CD4-positive, alpha-beta T cell treated with Interleukin-10 for 1 hour (primary cell): ENCODE measurements at places on chromosomes 4 and X.

GRCh38 chr4:38695809-38696208 lies 31.8 kb downstream of the KLF3 start:
- no peak for DNase-seq

- DNase-seq: no peak
Measured at GRCh38 chrX:43682726-43683125, 26.6 kb downstream of the MAOA start.

DNA sequence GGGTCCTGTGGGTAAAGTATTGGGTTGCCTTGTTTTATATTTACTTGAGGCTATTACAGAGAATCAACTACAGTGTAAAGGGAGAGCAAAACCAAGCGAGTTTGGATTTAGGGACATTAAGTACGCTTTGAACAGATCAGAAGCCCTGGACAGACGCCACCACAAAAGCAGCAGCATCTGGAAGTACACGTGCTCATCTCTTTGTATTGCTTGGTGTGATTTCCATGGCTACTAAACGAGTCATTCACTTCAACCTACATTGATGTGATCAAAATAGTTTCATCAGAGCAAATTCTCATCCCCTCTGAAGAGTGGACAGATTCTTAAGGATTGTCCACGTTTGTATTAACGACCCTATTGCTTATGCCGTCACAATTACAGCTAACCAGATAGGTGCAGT lies 85.1 kb downstream of the SORBS2 start:
- no peak for DNase-seq

DNA sequence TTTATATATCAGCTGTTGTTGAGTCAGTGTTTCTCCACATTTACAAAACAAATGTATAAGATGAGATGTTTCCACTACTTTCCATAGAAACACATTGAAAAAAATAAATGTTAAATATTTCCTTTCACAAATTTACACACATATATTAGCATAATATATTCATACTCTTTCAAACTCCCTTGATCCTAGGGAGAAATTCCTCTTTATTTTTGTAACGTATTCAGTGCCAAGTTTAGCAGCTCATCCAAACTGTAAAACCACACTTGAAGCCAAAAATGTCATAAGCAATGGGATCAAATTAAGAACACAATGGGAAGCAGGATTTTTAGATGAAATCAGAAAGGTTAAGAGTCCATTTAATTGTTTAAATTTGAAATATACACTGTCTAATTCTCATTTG lies 381.1 kb upstream of the MAD2L1 start:
- no peak for DNase-seq

DNA sequence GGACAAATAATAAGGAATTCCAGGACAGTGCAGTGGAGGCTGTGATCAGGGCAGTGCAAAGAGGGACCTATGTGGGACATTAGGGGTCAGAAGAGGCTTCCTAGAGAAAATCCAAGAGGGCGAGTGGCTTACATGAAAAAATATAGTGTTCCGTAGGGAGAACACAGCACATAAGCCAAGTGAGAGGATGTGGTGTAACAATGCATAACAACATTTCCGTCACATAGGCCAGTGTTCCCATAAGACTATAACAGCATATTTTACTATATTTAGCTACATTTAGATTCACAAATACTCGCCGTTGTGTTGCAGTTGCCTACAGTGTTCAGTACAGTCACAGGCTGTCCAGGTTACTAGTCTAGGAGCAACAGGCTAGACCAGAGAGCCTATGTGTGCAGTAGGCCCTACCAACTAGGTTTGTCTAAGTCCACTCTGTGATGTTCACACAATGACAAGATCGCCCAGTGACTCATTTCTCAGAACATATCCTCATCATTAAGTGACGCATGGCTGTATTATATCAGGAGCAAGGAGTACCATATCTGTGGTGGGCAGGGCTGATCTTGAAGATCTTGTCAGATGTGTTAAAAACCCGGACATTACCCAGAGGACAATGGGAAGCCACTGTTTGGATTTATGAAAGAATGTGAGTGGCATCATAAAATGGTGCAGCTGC lies 74.0 kb upstream of the TBL1X start:
- no peak for DNase-seq

DNA sequence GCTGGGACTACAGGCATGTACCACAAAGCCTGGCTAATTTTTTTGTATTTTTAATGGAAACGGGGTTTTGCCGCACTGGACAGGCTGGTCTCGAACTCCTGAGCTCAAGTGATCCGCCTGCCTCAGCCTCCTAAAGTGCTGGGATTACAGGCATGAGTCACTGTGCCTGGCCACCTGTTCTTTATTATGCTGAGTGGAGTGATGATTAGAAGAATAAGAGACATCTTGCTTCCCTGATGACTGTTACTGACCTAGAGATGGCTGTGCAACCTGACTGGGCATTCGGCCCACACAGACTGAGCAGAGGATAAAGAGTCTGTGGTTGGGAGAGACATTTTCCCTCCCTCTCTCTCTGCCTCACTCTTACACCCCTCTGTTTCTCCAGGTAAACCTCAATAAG lies 56.7 kb downstream of the SPINK2 start:
- DNase-seq: no peak

DNA sequence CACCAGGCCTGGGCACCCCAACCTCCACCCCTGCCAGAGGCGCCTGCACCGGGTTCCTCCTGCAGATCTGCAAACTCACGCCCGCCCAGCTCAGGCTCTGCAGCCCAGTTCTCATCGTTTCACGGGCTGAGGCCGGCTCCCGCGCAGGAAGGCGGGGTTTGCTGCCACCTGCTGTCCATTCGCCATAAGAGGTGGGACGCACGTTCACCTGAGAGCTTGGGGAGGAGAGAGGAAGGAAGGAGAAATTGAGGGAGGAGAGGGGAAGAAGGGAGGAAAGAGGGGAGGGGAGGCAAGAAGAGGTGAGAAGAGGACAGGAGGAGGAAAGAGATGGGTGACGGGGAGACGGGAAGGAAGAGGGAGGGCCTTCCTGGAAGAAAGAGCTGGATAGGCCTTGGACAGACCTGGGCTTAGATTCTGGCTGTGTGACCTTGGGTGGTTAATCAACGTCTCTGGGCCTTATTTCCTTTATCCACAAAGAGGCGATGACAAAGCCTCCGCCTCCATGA lies 114.5 kb downstream of the ADRA2C start:
- DNase-seq: peak; percentile 67

DNA sequence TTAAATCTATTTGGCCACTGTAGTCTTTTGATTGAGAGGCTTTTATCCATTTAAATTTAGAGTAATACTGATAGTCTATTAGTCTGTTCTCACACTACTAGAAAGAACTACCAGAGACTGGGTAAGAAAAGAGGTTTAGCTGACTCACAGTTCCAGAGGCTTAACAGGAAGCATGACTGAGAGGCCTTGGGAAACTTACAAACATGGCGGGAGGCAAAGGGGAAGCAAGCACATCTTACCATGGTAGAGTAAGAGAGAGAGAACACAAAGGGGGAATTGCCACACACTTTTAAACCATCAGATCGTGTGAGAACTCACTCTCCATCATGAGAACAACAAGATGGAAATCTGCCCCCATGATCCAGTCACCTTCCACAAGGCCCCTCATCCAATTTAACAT lies 410.9 kb downstream of the PDGFC start:
- no peak for DNase-seq

DNA sequence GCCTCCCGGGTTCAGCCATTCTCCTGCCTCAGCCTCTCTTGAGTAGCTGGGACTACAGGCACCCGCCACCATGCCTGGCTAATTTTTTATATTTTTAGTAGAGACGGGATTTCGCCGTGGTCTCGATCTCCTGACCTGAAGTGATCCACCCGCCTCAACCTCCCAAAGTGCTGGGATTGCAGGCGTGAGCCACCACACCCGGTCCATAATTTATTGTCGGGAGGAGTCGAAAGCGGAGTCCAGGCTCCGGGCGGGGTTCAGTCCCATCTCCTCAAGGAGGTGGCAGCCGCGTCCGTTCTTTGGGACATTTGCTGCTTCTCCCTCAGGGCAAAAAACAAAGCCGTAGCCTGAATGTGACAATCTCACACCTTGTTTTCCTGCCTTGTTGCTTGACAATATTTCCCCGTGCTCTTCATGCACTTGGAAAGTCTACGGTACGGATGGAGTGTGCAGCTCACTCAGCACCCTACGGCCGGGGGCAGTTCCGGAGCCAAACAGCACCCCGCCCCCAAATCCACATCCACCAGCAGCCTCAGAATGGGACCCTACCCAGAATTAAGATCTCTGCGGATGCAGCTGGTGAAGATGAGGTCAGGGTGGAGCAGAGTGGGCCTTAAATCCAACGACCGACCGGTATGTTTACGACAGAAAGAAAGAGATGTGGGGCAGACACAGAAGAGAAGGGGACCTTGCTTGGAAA lies 9.6 kb downstream of the GTPBP6 start:
- DNase-seq: no peak

- peak; percentile 52 for DNase-seq
Measured at GRCh38 chr4:77433418-77433733, 172.2 kb upstream of the CXCL13 start.

GRCh38 chrX:41481264-41482109 lies 34.3 kb downstream of the NYX start:
- DNase-seq: peak; percentile 9

DNA sequence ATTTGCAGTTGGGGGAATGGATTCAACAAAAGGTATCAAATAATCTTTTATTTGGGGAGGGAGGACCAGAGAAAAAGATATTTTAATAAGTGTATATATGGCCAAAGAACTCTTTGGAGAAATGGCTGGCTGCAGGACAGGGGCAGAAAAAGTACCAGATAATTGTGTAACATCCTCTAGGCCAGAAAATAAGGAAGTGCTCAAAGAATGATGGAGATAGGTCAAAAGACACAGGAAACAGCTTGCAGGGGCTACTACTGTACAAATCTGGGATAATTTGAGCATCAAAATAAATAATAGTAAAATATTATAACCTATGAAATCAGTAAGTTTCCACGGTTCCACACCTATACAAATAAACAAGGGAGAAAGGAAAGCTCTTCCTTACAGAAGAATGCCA lies 34.8 kb downstream of the KLHL5 start:
- no peak for DNase-seq

DNA sequence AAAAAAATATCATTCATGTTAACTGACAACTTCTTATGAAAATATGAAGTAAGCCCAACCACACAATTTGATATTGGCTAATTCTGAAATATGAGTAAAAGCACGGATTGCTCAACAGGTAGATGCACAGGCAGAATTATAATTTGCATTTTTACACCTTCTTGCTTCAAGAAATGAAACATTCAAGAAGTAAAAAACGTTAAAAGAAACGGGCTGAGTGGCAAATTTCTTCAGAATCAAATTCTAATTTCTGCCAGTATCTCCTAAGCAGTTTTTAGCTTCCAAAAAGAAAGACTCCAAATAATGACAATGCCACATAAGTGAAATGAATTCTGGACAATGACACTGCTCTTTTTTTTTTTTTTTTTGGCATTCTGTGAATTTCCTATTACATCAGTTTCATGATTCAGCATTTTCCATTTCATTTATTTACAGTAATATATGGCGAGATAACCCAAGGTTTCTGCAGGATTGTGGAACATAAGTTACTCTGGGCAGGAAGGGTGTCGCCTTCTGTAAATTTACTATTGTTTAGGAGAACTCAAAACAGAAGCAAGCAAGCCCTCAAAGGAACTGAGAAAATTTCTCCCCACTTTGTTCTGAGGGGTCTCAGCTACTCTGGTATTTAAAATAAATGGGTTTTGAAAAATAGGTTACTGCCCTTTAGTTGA lies 1.4 kb downstream of the SEL1L3 start:
- DNase-seq: no peak
